Airway epithelial cell (primary cell): ENCODE measurements at places on chromosomes 3 and 15. TPM values are rescaled to one million over a fixed set of nuclear protein-coding genes. Genes with fewer than 3 reads are reported as not detected.

Gene C3orf85
- not detected in 2 replicates for total RNA-seq

Gene GOLGA8S
- total RNA-seq = not detected in 2 replicates

Gene TRH
- not detected in 2 replicates for total RNA-seq

Gene CRTC3
- 6.8 and 12.5 TPM in 2 replicates for total RNA-seq

Gene RASL12
- not detected in 2 replicates for total RNA-seq

Gene HCN4
- not detected in 2 replicates for total RNA-seq

Gene MRPL3
- total RNA-seq = 134 and 165 TPM in 2 replicates

Gene BSN
- 0.05 and 0.07 TPM in 2 replicates for total RNA-seq
